Karpas-422 (cell line): ENCODE measurements at places on chromosomes 2 and 18. TPM values are rescaled to one million over a fixed set of nuclear protein-coding genes. Genes with fewer than 3 reads are reported as not detected.
A peak's percentile ranks its signal among the peaks of the same experiment; 100 is the strongest.

AMER3 gene
- total RNA-seq = not detected in 2 replicates

NEU2 gene
- not detected in 2 replicates for total RNA-seq

CIDEA gene
- total RNA-seq = not detected in 2 replicates

WDPCP gene
- total RNA-seq = 15.3 and 20.8 TPM in 2 replicates

CROCC2 gene
- not detected in 2 replicates for total RNA-seq

UGT1A3 gene
- total RNA-seq = not detected in 2 replicates

MAP3K19 gene
- not detected in 2 replicates for total RNA-seq

KCNIP3 gene
- total RNA-seq = 0.18 TPM in 1 of 2 replicates, not detected in the other

DNA sequence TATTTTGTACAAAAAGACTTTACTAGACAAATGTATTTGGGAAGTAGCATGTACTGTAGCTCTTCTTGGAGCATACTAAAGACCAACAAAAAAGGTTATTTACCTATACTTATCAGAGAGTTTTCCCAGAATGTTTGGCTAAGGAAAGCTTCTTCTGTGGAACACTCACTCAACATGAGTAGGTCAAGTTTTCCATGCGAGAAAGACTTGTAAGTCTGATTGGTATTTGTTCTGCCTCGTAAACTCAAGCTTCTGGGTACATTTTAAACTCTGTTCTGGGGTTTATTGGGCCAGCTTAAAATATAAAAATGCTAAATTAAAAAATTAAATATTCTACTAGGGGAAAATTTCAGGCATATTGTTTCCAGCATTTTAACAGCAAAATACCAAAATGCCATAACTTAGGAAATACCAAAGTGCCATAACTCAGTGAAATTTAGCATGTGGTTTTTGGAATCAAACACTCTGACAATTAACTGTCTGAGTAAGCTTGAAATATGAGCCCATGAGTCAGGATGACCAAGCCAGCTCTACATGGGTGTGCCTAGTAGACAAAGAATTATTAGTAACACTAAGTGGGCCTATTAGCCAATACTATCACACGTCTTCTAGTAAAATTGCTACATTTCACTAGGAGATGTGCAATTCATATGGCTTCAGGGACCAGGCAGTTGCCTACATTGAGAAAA lies 47.3 kb upstream of the SERPINE2 start:
- no peak for DNase-seq

- no peak for DNase-seq
Measured at GRCh38 chr2:241863536-241863954, 4.9 kb upstream of the PDCD1 start.

- DNase-seq = no peak
Measured at GRCh38 chr2:197857476-197858107, 53.2 kb downstream of the PLCL1 start.

DNA sequence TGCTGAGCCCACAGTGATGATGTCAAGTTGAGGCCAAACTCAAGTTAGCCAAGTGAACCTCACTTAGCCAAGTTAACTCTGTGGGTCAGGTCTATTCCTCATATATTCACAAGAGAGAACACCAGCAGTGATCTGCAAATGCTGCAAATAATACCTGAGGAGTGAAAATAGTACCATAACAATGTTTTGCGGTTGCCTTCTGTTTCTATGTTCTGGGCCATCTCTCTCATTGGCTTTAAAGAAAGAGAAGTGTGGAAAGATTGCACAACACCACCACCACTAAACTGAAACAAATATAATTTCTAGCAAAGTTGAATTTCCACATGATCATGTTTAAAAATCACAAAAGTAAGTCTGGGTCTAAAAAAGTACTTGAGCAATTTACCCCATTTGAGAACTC lies 211.1 kb upstream of the GALNT5 start:
- no peak for DNase-seq

- DNase-seq = no peak
Measured at GRCh38 chr2:121129692-121130091, 155.3 kb downstream of the TFCP2L1 start.

DNA sequence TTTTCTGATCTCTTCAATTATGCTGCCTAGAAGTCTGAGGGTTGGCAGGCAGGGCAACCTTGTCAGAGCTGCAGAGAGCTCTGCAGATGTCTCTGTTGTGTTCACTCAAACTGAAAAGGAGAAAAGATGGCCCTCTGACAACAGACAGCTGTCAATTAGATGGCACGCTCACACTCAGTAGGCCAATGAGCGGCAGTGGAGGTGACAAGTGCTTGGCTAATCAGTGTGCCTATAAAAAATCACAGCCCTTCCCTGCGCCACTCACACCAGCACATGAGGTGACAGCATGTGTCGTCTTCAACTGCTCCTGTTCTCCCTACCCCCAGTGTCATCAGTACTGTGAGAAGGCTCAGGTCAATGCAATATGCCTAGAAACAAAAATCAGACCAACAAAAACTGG lies 203.9 kb downstream of the TCF4 start:
- DNase-seq = no peak

GRCh38 chr2:191499874-191500565 lies 177.9 kb upstream of the NABP1 start:
- no peak for DNase-seq

GRCh38 chr2:181120625-181121024 lies 140.2 kb downstream of the UBE2E3 start:
- no peak for DNase-seq

- DNase-seq = peak; percentile 57
Measured at GRCh38 chr2:218329027-218329825, 27.4 kb upstream of the CATIP start.

GRCh38 chr2:219638948-219639755 lies 11.7 kb downstream of the SLC4A3 start:
- DNase-seq = peak; percentile 44

- no peak for DNase-seq
Measured at GRCh38 chr2:180705122-180705521, 275.3 kb upstream of the UBE2E3 start.

DNA sequence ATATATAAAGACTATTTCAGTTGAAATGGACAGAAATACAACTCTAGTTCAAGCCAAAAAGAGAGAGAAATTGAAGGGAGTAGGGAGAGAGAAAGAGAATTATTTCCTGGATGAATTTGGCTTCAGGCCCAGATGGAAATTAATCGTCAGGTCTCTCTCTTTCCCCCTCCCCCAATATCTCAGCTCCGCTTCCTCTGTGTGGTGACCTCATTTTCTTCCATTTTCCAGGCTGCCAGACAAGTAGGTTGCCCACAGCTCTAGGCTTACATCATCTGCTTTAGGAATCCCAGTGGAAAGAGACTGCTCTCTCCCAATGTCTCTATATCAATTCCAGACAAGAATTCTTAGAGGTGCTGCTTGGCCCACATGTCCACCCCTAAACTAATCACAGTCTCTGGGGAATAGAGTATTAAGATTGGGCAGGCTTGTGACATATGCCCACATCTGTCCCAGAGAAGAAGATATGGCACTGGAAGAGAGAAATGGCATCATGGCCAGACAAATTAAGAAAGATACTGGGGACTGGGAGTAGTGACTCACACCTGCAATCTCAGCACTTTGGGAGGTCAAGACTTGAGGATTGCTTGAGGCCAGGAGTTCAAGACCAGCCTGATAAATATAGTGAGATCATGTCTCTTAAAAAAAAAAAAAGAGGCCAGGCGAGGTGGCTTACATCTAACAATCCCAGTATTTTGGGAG lies 37.2 kb upstream of the CFAP36 start:
- DNase-seq = no peak
